ENCODE measurements at places on chromosomes 16 and 17.
A peak's percentile ranks its signal among the peaks of the same experiment; 100 is the strongest.

DNA sequence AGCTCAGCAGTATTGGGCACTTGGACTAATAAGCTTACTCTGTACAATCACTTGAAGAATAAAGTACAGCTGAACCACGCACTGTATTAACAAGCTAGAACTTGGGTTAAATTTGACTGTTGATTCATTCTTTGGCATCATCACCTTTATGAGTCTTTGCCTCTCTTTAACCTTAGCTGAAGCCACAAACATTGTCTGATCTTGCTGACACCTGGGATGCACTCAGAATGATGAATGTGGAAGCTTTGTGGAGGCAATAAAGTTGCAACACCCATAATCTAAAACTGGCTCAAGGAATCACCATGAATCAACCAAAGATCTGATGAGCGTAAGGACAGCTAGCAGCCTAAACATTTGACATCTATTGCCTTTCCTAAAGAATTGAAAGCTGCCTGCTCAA lies 590.6 kb upstream of the SOX9 start:
- no peak for DNase-seq

DNA sequence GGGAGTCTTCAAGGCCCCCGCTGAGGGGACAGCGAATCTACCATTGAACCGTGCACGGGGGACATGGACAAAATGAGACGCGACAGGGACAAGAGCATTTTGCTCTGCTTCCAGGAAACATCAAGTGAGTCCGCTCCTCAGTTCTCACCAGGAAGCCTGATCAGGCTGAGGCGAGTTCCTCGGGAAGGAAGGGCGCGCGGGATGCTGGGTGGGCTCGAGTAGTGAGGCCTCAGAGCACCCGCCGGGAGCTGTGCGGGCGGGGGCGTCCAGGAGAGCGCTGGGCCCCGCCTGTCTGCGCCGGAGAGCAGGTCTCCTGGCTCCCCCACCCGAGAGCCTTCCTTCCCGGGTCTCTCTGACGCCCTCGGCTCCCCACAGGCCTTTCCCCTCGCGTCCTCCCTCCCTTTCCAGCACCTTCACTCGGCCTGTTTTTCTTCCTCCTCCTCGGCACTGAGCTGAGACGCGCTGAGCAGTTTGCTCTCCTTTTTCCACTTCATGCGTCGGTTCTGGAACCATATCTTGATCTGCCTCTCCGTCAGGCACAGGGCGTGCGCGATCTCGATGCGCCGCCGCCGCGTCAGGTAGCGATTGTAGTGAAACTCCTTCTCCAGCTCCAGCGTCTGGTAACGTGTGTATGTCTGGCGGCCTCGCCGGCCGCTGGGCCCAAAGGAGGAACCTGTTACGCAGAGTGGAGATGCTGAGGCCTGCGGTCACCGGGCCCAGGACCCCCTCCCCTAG lies 2.6 kb upstream of the HOXB5 start:
- no peak for DNase-seq

GRCh38 chr16:89452241-89452640 lies 38.1 kb downstream of the ANKRD11 start:
- DNase-seq: no peak

GRCh38 chr16:74226338-74226954 lies 70.2 kb upstream of the PSMD7 start:
- DNase-seq: no peak

DNA sequence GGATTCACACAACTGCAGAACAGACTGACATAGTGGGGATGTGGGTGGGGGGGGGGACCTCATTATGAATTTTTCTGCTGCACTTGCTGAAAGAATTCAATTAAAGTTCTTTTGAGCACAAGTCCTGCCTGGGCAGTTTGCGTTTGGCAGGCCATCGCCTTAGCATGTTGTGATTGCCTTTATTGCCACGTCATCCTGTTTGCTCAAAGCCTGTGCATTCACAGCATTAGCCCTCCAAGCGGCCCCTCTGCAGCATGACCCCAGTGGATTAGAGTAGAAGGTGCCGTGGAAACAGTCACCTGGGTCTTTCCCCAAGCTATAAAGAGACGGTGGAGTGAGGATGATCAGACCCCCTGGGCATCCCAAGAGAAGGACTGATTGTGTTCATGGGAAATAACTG lies 17.2 kb downstream of the MSI2 start:
- DNase-seq: no peak

- DNase-seq: no peak
Measured at GRCh38 chr17:2065949-2066400, 11.1 kb downstream of the HIC1 start.

- DNase-seq: peak; percentile 71
Measured at GRCh38 chr17:50363217-50364060, 9.5 kb downstream of the MRPL27 start.

GRCh38 chr16:19861811-19862327 lies 22.8 kb downstream of the GPRC5B start:
- DNase-seq: peak; percentile 66

- DNase-seq: no peak
Measured at GRCh38 chr17:50765454-50766221, 1.7 kb downstream of the ANKRD40CL start.
